ENCODE measurements at places on chromosomes 2 and 18.

DNA sequence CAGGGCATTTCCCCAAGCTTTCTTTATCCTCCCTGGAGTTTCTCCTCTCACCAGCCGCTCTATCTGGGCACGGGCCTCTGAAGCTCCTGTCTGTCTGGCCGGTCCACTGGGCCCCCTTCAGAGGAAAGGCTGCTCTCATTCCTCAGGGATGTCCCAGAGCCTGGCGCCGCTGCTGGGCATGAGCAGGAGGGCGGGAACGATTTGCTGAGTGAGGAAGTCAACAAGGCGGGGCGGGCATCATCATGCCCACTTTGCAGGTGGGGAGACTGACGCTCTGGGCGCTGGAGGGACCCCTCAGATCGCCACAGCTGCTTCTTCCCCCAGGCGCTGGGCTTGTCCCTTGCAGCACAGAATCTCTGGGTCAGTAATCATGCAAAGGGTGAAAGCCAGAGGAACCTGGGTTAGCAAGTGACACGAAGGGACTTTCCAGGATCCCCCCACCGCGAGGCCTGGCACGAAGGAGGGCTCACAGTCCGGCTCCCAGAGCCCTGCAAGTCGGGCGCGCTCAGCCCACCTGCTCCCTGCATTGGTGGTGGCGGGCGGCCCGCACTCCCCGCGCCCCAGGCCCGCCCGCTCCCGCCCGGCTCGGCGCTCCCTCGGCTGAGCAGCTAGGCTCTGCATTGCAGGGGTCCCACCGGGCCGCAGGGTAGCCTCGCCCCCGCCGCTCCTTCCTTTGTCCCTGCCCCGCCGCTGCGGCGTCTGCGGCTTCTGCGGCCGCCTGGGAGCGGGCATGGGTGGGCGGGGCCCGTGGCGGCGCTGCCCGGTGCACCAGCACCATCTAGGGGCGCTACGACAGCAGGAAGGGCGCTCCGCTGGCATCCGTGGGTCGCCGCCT, 157.8 kb downstream of the CYRIA start:
- DNase-seq = peak; percentile 80

DNA sequence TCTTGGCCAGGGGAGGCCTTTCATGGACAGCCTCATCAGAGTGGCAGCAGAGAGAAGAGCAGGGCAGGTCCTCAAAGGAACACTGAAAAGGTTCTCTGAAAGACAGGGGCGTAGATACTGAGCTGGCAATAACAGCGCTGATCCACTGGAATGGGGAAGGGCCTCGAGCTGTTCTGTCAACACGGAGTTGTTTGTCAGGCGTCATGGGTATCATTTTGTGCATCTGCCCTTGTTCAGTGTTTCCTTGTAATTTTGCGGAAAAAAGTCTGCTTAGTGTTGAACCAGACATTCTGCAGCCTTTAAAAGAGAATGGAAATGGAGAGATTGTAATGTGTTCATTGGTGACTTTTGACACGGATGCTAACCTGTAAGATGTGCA, 21.5 kb downstream of the AGAP1 start:
- no peak for DNase-seq

- no peak for DNase-seq
Measured at GRCh38 chr18:29157057-29157780, 980.3 kb upstream of the CDH2 start.

GRCh38 chr2:45777996-45778719, 126.7 kb downstream of the PRKCE start:
- DNase-seq = peak; percentile 26

DNA sequence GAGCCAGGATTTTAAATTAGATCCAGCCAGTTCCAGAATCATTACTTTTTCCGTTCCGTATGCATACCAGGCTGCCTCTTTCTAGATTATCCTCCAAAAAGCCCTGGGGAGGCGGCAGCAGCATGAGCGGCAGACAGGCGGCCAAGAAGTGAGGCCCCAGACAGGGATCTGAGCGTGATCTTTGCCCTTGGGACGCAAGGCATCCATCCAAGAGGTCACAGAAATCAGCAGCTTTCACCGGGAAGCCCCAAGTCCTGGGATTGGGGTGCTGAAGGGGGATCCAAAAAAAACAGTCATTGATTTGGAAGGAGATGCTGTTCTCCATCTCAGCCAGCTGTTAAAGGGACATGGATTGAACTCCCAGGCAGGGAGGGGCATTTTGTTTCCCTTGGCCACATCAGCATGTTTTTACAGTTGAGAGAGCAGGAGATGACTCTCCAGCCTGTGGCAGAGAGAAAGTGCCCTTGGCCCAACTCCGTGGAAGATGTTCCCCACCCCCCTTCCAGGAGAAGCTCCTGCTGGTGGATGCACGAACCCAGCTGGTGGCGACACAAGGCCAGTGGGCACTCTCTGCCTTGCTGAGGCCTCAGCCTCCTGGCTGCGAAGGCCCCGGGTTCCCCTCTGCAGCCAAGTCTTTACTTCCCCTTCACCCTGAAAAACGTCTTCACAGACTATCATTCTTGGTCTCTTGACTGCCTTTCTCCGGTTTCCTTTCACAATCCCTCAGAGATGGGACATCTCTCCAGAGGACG, 265.6 kb downstream of the ANAPC1 start:
- DNase-seq = no peak

DNA sequence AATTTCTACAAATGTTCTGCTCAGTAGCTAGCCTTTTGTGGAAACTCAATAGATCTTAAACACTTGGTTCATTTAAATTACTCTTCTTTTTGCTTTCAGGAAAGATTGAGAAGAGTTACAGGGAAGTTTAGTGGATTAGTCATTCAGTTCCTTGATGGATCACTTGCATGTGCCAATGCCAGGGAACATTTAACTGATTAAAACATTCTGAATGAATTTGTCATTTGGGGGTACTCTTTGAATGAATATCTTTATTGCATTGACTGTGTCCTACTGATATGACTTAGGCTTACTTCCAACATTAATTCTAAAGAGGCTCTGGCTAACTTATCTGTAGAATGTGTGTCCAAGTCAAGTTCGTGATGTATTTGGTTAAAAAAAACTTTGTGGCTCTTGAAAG, 199.8 kb downstream of the PLCL1 start:
- DNase-seq = no peak

GRCh38 chr2:108932736-108933332, 56.2 kb downstream of the EDAR start:
- peak; percentile 79 for DNase-seq

DNA sequence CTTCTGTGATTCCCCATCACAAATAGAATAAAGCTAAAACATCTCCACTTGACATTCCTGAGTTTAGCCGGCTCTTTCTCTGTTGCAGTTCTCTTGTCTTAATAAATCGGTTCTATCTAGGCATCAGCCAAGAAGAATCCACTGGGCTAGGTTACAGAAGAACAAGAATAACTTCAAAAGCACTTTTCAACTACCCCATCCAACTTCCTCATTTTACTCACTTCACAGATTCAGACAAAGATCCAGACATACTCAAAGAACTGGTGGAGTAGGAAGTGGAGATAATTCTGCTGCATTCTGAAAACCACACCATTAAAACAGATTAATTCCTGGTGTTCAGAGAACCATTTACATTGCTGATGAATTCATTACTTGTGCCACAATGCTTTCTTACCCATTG, 9.6 kb upstream of the ALPK2 start:
- DNase-seq = no peak

GRCh38 chr2:25347205-25347815, 5.6 kb upstream of the DNMT3A start:
- no peak for DNase-seq

- no peak for DNase-seq
Measured at GRCh38 chr2:32485399-32485798, 128.6 kb downstream of the BIRC6 start.

DNA sequence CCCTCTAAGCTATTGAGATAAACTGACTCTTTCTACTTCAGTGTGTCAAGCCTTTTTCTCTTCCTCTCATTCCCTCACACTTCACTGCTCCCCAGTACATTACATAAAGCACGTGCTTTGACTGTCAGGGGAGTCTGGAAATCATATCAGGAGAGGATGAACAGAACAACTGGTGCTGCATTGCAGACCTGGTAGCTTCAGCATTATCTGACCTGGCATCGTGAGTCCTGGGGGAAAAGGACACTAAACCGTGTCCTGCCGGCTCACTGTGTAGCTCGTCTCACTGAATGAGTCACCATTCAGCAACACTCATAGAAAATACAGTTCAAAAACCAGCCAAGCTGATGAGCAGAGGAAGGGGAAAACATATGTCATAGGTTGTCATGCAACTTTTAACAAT, 108.5 kb upstream of the UNC80 start:
- peak; percentile 95 for DNase-seq

GRCh38 chr18:9961041-9961440, 47.2 kb downstream of the VAPA start:
- DNase-seq = no peak

GRCh38 chr2:234630801-234631261, 133.9 kb upstream of the ARL4C start:
- DNase-seq = no peak

- DNase-seq = peak; percentile 54
Measured at GRCh38 chr2:204072443-204073324, 136.1 kb downstream of the ICOS start.

DNA sequence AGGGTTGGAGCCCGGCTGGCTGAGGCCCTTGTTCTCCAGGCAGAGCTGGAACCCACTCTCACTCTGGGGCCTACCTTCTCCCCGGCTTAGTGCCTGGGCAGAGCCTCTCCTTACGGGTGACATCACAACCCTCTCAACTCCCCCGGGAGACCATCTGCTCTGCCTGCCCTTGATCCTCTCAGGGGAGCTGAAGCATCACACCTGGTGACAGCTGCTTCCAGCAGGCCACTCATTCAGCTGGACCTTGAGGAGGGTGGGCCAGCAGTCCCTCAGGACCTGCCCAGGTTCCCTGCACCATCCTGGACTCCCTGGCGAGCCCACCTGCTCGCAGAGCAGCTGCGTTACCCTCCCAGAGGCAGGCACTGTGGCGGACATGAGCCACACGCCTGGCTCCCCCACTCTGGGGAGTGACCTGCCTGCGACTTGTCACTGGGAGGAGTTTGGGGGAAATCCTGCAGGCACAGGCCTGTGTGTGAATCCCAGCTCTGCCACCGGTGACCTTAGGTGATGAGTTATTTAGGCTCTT, 13.1 kb downstream of the HS6ST1 start:
- DNase-seq = no peak

DNA sequence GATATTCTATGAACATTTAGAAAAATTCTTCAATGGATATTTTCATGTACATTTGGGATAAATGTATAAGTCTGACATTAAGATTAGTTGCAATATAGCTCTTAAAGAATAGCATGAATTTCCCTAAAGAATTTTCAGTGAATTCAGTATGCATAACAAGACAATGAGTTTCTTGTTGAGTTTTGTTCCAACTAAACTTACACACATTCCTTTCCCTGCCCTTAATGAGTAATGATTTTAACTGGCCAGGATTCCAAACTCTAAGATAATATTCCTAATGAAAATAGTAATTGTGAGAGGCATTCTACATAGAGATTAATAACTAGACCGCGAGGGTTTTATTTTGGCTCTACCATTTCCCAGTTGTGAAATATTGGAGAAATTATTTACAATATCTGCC, 390.3 kb upstream of the GALNT5 start:
- DNase-seq = no peak

- DNase-seq = no peak
Measured at GRCh38 chr18:6598657-6599056, 130.9 kb upstream of the ARHGAP28 start.

GRCh38 chr18:45085916-45086624, 405.4 kb downstream of the SETBP1 start:
- no peak for DNase-seq

DNA sequence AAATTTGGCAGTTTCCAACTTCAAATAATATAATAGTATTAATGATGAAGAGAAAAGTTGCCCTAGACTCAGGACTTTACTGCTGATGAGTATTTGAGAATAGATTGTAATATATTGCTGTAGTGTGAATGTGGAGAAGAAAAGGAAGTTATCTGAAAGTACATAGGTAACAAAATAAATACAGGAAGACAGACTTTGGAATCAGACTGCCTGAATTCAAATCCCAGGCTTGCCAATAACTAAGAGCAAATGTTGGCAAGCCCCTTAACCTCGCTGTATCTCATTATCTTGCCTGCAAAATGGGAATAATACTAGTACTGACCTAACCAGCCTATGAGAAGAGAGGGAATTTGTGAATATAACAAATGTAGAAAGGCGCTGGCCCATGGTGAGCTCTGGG, 765.2 kb upstream of the ID2 start:
- no peak for DNase-seq

DNA sequence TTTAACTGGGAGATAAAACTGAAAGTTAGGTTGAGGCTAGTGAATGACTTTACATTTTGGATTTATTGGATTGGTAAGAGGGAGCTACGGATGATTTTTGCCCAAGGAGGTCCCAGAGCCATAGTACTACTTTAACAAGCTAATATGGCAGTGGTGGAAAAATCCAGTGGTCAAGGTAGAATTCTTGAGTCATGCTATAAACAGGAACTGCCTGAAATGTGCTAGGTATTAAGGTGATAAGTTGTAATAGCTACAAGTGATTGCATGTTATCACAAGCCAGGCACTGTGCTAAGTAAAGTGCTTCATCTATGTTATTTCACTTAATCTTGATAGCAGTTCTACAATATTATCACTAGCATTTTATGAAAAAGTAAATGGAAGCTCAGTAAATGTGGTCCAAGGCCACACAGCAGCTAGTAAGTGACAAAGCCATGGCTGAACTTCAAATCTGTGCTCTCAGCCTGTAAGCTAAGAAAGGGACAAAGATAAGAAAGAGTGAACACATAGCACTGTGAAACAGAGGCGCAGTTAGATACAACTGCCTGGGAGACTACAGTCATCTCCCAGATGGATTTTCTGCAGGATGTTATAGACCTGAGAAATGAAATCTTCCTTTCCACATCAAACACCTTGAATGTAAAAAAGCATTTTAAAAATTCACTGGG, 469.6 kb downstream of the TGIF1 start:
- DNase-seq = no peak

DNA sequence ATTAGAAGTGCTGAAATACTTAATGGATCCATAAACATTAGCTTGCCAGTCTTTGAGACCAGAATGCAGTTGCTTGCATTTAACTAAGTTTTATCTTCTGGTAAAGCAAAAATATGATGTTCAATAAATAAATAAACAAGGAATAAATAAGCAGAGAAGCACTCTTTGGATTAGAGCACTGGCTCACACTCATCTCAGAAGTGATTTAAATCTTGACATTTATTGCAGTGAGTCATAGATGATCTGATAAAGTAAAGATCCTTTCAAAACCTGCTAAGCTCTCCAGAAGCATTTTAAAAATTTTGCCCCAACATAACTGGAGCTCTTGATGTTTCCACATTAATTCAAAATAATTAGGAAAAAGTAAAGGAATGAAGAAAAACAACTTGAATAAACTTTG, 66.8 kb downstream of the KYNU start:
- no peak for DNase-seq

DNA sequence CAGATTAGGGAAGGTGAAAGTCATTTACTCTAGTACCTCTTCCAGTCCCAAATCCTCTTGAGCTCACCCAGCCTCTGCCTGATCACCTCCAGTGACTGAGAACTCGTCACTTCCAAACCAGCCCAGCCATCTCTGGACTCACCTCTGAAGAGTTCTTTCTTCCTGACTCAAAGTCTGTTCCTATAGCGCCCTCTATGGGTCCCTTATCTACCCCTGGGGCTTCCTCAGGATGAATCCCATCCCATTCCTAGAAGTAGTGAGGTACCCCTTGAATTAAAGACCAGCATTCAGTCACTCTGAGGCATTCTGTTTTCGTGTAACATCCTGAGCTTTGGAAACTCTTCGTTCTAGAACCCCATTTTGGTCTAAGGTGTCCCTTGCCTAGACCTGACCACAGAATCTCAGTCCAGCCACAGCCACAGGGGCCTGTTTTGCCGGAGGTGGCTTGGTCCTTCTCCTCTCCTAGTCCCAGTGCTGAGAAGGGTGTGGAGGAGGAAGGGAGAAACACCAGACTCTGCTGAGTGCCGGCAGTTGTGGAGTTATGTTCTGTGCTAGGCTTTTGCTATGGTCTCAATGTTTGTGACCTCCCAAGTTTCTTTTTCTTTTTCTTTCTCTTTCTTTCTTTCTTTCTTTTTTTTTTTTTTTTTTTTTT, 32.7 kb downstream of the SIX3 start:
- peak; percentile 80 for DNase-seq
